ENCODE measurements at places on chromosomes 1 and 21.

- DNase-seq: no peak
Observed at GRCh38 chr1:56836359-56836758, 17.2 kb upstream of the FYB2 start.

DNA sequence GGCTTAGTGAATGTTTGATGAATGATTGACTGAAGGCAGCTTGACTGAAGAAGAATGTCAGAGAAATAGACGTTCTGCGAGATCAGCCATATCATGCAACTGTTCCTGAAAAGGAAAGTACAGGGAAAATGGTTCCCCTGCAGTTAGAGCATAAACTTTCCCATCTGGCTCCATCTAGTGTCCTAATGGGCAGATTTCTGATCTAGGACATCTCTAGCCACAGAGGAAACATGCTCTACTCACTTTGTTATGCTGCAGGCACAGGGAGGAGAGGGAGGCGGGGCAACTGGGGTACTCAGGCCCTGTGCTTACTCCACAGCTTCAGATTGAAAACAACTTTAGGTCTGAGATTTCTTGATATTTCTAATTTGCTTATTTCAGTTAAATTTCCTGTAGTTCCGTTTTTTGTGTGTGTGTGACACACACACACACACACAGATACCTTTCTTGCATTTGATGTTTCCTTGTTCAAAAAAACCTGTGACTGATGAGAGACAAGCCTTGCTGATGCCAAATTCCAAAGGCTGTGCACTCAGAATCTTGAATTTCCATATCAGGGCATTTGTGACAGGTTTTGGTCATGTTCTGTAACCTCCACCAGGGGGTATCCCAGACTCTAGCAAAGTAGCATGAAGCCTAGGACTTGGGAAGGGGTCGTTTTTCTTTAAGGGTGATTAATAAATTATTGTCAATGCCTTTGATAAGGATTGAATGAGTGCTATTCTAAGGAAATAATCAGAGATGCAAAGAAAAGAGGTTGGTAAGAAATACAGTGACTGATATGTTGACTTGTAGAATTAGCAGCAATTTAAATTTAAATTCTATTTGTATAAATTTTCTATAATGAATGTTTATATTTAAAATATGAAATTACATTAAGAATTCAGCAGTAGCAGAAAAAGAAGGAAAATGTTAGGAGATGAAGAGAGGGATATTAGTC is 139.7 kb upstream of the BEND5 start:
- DNase-seq: peak; percentile 43

GRCh38 chr1:156346636-156347035 is 8.3 kb downstream of the TSACC start:
- peak; percentile 47 for DNase-seq

DNA sequence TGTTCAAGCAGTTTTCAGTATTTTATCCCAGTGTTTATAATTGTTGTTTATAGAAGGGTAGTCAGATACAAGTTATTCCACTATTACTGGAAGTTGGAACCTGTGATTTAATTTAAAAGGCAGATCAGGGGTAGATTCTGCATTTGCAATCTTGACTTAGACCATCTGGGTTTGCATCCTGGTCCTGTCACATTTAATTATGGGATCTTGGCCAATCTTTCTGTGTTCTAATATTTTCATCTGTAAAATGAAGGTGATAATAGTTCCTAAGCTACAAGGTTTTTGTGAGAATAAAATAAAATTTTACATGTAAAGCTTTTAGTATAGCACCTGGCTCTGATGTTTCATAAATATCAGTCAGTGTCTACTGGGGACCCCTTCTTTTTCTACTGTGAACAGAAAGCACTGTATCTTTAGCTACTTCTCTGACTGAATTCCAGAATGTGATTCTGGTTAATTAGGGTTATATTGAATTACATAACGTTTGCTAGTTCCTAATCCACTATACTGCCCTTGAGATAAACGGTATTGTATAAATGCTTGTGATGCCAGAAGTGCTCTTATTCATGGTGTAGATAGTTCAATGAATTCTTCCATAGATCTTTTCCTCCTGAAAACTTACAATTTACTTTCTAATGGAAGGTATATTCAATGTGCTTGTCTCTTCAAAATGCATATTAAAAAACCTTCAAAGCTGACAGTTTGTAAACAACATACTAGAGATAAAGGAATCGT is 131.0 kb downstream of the KCNK1 start:
- no peak for DNase-seq

GRCh38 chr1:232445361-232446106 is 184.4 kb downstream of the SIPA1L2 start:
- no peak for DNase-seq

- no peak for DNase-seq
Observed at GRCh38 chr1:184610876-184611595, 143.6 kb downstream of the EDEM3 start.

GRCh38 chr1:61348025-61348665 is 265.8 kb downstream of the NFIA start:
- no peak for DNase-seq

GRCh38 chr1:101435831-101436511 is 199.2 kb downstream of the S1PR1 start:
- DNase-seq: no peak

GRCh38 chr1:244807138-244807537 is 28.3 kb upstream of the COX20 start:
- no peak for DNase-seq

DNA sequence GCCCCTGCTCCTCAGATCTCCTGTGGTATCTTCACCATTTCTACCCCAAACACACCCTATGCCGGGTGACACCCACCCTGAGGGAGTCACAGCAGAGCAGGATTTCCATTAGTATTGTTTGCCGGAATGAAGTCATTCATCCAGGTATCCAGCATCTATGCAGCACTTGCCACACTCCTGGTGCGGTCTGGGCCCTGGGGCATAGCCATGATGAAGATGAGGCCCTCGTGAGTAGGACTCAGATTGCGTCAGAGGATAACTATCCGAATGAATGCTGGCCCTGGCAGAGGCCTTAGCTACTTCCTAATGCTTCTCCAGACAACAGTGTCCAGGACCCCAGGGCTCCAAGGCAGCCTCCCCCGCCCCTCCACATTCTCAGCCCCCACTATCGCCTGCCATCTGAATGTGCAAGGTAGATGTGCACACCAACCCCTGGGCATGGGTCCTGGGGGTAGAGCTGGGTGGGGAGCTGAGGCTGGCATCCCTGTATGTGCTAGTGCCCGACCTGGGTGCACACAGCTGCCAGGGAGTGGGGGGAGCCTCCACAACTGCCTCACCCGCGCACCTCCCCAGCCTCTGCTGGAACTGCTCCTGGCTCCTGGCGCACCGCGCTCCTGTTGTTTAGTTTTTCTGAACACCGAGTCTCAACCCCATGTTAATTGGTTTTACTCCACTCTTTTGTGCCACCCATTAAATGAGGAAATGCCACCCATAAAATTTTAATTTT is 25.5 kb upstream of the ZC3H12A start:
- DNase-seq: peak; percentile 92

GRCh38 chr1:35797380-35797779 is 10.4 kb upstream of the AGO4 start:
- no peak for DNase-seq

DNA sequence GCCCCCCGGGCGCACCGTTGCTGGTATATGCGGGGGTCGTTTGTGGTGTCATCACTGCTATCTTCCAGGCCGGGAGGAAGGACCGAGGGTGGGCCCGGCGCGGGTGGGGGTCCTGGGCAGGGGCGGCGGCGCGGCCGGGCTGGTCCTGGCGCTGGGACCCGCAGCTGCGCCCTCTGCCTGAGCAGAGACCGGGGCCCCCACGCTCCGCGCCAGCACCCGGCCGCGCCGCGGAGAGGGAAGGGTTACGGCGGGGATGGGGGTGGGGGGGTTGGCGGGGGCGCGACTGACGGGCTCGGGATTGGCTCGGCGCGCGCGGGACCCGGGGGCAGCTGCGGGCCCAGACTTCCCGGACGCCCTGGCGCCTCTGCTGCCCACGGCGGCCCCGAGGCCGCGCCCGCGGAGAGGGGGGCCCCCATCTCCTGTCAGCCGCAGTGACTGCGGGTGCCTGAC is 13.8 kb upstream of the SAMD11 start:
- no peak for DNase-seq

- DNase-seq: no peak
Observed at GRCh38 chr1:230243146-230243545, 176.1 kb downstream of the GALNT2 start.

DNA sequence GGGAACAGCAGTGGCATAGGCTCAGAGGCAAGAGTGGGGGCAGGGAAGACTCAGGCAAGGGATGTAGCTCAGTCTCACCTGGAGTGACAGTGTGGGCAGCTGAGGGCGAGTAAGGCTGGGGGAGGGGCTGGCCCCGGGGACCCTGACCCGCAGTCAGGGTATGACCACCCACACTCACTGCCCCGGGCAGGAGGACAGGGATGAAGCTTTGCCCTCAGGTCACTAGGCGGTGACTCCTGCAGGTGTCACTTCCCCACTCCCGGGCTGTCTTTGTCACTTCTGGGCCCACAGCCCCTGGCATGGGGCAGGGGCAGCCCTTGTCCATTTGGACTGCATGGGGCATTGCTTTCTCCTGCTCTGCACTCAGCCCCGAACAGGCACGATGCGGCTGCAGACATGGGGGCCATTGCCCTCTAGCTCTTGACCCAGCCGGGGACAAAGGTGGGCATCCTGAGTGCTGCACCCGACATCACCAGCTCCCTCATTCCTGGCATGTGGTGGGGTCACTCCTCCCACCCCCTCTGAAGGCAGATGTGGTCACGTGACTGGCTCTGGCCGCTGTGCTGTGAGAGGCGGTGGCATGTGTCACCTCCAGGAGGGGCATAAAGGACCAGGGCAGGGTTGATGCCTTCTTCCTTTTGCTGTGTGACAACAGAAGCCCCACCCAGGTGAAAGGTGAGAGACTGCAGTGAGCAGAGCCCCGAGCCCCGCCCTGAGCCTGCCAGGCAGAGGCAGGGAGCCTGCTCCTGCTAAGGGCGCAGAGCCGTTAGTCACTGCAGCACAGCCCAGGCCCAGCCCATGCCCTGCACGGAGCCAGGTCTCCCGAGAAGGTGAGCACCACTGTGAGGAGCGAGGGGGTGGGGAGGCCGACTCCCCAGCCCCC is 66.0 kb downstream of the MATN1 start:
- DNase-seq: no peak

DNA sequence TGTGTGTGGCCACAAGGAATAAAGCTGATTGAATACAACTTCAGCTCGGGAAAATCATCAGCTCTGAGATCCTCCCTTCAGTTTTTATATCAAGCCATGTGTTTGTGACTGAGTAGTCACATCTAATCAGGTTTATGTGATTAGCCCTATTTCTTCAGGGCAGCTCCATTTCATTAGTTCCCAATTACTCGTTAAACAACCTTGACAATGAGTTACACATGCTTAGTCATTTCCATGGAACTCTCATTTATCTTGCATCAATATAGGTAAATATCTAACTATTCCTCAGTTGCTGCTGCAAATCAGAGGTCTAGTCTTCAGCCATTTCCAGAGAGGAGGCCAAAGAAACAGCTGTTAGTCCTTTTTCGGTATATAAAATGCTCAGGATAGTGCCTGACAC is 16.3 kb downstream of the CRB1 start:
- no peak for DNase-seq

DNA sequence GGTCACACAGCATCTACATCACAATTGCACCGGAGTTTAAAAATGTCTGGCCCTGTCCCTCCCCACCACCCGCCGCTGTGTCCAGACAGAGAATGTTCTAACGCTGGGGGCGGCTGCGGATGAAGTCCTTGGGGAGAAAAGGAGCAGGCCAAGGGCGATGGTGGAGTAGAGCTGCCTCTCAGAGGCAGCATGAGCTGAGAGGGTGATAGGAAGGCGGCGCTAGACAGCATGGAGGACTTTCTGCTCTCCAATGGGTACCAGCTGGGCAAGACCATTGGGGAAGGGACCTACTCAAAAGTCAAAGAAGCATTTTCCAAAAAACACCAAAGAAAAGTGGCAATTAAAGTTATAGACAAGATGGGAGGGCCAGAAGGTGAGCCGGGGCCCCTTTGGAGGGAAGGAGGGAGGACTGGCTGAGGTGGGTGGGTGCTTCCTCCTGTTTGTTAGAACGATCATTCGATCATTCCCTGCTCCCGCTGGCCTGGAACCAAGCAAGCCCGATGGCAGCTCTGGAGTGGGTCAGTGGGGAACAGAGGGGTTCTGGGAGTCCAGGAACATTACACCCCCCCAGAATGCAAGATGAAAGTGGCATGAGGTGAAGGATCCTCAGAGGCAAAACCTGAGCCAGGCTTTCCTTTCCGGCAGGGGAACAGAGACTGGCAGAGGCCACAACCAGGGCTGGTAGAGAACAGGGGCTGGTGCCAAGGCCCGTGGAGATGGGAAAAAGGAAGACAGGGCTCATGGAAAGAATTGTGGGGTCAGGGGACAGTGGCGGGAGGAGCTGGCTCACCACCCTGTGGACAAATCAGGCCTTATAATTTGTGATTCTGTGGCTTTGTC is at the start of the genes FAM229A and TSSK3:
Gene FAM229A, minus strand, starts transcription at position 12 of the 840 bp plus-strand sequence. CDS start 394 bp downstream, outside the sequence.
Gene TSSK3, plus strand, starts transcription at position 66 of the 840 bp plus-strand sequence. Its CDS starts 163 bp downstream, at position 229.
- no peak for DNase-seq

- DNase-seq: no peak
Observed at GRCh38 chr1:218718977-218719376, 373.8 kb downstream of the TGFB2 start.

DNA sequence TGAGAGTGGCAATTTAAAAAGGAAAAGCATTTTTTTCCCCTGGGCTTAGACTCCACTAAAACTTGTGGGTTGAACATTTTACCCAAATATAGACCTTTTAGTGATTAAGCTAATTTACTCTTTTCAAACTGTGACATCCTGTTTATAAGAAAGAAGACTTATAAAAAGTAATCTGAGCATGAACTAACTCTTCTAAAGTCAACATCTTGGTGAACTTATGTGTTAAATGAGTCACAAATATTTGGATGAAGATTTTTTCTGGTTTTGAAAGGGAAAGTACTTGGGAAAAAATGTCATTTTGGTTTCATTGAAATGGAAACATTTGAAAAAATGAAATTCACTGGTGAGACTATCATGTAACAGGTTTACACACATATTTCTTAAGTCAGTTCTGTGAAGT is 109.8 kb downstream of the KCNK2 start:
- no peak for DNase-seq

GRCh38 chr21:34693192-34693810 is 24.5 kb downstream of the CLIC6 start:
- DNase-seq: peak; percentile 43

DNA sequence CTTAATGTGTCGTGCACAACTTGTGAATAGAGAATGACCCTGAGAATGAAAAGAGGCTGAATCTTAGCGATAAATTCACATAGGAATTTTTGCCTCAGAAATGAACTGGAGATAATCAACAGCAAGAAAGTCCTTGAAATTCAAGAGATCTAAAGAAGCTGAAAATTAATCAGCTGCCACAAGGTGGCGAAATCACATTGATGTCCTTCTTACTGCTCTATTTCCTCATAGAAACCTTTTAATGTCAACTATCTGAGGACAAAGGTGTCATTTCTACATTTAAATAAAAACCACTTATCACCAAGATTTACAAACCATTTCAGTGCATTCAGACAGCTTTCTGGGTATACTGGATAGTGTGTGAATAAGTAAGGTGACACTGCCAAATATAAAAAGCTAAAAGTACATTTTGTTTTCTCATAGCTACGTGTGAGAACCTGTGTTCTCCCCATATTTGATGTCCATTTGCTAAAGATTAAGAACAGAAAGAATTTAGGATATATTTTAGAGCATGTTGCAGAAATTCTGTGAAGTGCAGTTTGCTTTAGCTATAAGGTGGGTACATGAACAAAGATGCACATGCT is 485.3 kb upstream of the PTBP2 start:
- peak; percentile 16 for DNase-seq

- DNase-seq: peak; percentile 3
Observed at GRCh38 chr1:193588311-193589082, 402.1 kb upstream of the B3GALT2 start.
